NCI-H524 (cell line): ENCODE measurements at places on chromosomes 2 and 18.

DNA sequence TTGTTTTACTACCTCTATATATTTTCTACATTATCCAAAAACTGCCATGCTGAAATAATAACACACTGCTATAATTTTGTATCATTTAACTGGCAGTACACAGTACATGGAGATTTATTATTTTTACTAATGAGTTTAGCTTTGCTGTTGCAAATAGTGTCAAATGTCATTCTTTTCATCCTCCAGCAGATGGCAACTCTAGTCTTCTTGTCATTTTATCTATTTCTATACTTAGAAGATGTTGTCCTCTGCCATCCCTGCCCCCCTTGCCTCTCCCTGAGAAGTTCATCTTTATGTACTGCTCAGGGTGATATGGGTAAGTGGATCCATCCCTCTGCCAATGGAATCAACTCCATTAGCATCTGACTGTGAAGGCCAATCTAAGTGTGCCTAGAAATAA, 21.7 kb upstream of the LRRTM1 start:
- DNase-seq, result peak; percentile 73

GRCh38 chr18:37334631-37335408, 230.8 kb downstream of the CELF4 start:
- DNase-seq, result no peak

DNA sequence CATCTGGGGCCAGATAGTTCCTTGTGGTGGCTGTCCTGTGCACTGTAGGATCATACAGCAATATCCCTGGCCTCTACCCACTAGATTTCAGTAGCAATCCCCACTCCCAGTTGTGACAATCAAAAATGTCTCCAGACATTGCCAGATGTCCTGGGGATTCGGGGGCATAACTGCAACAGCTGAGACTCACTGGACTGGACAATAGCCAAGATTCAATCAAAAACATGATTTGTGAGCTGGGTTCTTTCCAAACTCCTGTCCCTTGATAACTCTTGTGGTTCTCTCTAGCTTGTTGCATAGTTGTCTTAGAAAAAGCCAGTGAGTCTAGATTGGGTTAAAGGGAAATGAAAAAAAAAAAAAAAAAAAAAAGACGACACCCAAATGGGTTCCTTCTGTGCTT, 293.4 kb downstream of the CELF4 start:
- peak; percentile 80 for DNase-seq

- DNase-seq, result no peak
Observed at GRCh38 chr2:202353430-202353829, 22.7 kb upstream of the BMPR2 start.

- DNase-seq, result peak; percentile 95
Observed at GRCh38 chr2:47225061-47225783, 70.1 kb upstream of the STPG4 start.

DNA sequence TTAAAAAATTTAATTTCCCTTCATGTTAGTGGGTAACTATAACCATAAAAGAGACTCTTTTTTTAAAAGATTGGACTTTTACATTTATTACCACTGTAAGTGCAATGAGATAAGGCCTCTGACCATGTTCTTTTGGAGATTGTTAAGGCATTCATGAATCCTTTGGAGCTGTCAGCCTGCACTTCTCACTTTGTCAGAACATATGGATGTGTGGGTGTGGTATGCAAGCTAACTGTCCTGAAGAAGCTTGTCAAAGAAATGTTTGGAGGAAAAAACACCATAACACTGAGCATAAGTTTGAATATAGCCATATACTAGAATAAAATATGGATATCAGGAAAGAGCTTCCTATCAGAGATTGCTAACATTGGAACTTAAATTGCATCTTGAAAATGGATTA, 754.1 kb downstream of the DPP10 start:
- no peak for DNase-seq

- DNase-seq, result peak; percentile 37
Observed at GRCh38 chr18:48545757-48546321, 7.0 kb downstream of the CTIF start.

GRCh38 chr2:194567661-194568017, 1089.4 kb upstream of the SLC39A10 start:
- DNase-seq, result no peak

DNA sequence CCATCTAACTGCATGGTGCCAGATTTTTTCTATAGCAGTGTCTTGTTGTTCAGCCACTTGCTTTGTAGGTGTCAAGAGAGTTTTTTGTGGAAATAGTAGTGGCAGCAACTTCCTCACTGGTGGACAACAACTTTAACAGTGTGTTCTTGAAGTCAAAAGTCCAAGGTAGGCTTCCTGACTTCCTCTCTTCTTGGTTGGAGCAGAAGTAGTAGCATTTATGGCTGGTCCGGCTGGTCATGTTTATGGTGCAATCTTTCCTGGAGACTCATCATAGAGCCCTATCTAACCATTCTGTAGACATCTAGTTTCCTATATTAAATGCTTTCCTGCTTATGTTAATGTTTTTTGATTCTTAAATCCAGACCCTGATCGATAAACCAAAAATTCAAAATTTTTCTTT, 11.7 kb downstream of the GPR75 start:
- DNase-seq, result no peak

DNA sequence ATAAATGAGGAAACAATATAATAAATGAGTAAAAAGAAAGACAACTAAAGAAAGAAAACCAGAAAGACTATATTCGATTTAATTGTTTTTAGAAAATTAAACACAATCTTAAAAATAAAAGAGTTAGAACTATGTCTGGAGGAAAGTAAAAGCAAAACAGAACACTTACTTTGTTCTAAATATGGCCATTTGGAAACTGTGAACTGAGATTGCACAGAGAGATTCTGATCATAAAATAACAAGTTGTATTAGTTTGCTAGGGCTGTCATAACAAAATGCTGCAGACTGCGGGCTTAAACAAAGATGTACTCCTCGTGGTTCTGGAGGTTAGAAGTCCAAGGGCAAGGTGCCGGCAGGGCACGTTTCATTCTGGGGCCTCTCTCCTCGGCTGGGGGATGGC, 128.1 kb upstream of the AQP4 start:
- DNase-seq, result no peak

DNA sequence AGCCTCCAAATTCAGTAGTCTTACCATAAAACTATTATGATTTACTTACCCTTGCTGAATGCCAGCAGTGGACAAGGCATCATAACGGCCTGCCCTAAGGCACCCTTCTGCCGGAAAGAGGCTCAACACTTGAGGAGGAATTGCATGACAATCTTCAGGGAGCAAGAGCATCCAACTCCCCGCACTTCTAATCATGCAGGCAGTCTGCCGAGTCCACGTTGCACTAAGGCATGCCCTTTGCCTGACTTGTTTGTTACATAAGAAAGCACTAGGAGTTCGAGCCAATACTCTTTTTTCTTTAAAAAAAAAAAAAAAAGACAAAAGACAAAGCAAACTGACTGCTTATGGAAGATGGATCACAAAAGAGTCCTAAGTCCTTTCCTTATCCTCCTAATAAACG, 17.9 kb upstream of the SPTBN1 start:
- DNase-seq, result no peak

DNA sequence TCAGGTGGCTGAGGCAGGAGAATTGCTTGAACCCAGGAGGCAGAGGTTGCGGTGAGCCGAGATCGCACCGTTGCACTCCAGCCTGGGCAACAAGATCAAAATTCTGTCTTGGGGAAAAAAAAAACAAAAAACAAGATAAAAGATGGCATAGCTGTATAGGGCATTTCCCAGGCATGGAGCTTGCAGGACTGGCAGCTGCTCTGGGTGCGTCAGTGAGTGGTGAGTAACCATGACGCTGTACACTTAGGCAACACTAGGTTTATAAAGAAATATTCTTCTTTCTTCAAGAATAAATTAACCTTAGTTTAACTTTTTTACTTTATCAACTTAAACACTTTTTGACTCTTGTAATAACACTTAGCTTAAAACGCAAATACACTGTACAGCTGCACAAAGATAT, 15.4 kb downstream of the TGOLN2 start:
- no peak for DNase-seq

DNA sequence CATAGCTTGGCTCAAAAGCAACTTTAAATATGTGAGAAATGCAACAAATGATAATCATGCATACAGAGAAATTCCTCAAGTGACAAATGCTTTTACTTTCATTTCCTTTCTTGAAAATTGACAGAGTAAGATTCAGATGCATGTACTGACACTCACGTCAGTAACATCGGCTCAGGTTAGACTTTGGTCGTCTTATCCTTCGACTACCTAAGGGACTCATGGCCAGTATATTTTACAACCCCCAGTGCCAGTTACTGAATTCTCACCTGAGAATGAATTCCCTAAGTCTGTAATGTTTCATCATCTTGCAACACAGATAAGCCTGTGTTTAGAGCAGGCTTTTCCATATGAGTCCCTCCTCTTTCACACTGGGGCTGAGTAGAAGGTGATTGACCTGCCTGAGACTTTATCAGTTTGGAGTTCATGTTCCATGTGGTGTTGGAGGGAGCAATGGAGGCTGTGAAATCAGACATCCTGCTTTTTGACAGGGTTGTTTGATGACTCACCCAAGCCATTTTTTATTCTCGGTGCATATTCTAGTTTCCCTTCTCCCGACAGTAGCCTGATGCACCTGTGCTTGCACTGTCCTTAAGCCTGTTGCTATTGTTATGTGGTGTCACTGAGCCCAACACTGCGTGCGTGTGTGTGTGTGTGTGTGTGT, 30.5 kb upstream of the ATP8B1 start:
- no peak for DNase-seq

GRCh38 chr2:60440767-60441163, 112.7 kb downstream of the BCL11A start:
- DNase-seq, result no peak

- no peak for DNase-seq
Observed at GRCh38 chr2:30768036-30768686, 39.1 kb downstream of the CAPN13 start.

GRCh38 chr2:185006481-185006880, 408.2 kb downstream of the ZNF804A start:
- DNase-seq, result no peak

GRCh38 chr2:64367444-64368232, 86.3 kb upstream of the LGALSL start:
- no peak for DNase-seq

DNA sequence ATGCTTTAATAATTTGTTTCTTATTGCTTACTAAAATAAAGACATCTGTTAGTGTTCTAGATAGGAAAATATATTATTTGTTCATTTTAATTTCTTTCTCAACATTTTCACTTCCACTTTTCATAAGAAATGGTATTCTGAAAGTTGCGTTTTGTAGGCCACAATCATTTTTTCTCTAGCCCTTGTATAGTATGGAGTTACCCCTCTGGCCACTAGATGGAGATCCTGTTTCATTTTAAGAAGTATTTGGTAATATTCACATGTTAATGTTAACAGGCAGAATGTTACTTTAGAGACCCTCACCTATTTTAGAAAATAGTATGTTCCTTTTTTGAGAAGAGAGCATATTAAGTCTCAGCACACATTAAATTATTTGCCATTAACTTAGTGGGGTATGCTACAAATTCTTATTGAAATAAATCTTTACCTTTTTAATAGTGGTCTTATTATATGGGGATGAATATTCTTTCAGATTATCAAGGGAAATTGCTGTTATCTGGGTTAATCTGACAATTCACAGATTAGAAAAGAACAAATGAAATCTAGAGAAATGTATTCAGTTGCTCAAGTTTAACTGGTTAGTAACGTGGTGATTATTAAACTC, 73.9 kb upstream of the TTC27 start:
- DNase-seq, result peak; percentile 12

- DNase-seq, result no peak
Observed at GRCh38 chr18:22999212-22999611, 66.1 kb downstream of the RBBP8 start.

DNA sequence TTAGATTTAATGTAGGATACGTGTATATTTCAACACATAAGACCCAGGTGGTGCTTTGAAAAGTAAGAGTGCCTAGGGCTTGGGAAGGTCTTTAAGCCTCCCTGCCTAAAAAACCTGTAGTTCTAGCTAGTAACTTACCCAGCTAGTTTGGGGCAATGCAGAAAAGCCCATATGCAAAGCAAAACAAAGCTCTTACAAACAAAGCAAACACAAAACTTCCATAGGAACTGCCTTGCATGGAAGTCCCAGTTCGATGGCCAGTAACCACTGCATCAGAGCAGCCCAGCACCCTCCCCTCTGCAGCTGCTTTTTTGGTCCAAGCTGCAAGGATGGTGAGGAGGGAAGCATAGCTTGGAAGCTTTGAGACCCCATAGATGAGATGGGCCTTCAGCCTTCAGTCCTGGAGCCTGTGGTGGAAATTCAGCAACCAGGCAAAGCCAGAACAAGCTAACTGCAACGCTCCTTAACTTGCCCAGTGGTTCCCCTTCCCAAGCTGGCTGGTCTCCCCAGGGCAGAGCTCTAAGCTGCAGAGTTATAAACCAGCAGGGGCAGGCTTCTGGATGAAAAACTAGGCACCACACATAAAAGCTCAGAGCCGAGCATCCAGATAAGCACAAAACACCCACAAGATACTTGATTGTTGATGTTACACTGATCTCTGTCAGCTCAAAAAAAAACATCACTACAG, 16.2 kb downstream of the C2orf76 start:
- no peak for DNase-seq

GRCh38 chr2:73937103-73937885, 10.6 kb downstream of the DGUOK start:
- DNase-seq, result no peak

DNA sequence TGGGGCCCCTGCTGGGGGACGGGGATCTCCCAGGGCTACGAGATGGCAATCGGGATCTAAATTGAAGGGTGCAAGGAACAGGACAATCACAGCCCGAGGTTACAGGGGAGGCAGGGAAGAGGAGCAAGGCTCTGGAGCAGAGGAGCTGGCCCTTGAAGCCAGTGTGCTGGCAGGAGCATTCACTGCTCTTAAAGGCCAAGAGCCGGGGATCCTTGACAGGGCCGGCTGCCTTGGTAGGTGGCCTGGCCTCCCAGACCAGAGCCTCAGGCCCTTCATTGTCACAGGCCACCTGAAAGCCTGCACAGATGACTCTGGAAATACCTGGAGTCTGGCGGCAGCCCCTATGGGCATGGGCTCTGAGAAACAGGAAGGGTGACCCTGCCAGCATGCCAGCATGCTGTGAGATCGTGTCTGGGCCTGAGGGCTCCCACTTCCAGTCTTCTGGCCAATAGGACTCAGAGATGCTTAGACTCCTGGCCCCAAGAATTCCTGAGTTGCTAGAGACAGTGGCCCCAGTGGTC, 38.7 kb downstream of the PDIA6 start:
- no peak for DNase-seq

DNA sequence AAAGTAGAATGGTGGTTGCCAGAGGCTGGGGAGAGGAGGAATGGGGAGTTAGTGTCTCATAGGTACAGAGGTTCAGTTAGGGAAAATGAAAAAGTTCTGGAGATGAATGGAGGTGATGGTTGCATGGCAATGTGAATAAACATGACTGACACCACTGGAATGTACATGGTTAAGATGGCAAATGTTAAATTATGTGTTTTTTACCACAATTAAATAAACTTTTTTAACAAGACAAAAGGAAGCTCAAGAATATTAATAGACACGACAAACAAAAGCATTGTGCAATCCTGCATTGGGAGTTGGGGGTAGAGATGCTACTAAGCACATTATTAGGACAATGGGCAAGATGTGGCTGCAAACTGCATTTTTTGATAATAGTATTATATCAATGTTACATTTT, 147.7 kb downstream of the TWIST2 start:
- DNase-seq, result no peak
